Sigmoid colon (tissue), 7 donors: ENCODE measurements at places on chromosomes 4 and X.

DNA sequence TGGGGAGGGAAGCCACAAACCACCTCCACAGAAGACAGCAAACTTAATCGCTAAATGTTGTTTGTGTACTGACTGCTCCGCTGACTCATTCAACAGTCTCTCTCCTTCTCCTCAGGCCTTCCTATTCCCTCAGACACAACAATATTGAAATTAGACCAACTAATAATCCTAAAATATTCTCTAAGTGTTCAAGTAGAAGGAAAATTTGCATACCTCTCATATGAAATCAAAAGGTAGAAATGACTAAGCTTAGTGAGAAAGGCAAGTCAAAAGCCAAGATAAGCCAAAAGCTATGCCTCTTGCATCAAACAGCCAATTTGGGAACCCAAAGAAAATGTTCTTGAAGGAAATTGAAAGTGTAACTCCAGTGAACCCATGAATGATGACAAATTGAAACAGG is 75.7 kb upstream of the ARHGAP24 start:
- DNase-seq = no peak

DNA sequence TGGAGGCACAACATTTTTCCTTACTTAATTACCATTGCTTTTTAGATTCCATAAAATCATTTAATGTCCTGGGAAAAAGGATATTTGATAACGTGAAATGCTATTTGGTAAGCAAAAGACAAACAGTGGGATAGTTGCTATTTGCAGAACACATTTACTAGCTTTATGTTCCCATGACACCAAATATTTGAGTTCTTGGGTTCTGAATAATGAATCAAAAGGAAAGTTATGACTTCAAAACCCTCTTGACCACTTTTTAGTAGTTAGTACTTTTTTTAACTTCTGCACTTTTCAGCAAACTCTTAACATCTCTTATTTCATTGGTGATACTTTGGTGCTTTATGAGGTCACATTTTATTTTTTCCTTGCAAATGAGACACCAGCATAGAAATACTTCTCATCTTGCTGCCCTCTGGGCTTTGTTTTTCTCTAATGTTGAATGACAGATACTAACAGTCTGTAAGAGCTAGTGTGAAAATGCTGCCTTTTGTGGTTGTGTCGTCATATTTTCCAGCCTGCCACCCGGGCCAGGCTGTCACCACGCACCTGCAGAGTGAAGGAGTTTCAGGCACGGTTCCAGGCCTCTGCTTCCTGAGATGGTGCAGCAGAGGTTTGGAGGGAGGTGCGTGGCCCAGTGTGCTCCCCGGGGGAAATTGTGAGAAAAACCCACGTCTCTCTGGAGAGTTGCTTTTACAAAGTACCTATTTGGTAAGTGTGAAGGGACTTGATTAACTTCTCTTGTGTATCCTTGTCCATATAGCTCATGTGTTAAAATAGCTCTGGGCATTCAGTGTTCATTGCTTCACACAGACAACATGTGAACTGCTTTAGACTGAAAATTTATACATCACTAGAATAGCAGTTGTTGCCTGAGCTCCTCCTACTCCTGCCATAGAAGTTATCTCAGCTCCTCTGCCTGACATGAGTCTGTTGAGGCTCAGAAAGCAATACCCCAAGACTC is 34.7 kb downstream of the MSL3 start:
- DNase-seq = no peak

DNA sequence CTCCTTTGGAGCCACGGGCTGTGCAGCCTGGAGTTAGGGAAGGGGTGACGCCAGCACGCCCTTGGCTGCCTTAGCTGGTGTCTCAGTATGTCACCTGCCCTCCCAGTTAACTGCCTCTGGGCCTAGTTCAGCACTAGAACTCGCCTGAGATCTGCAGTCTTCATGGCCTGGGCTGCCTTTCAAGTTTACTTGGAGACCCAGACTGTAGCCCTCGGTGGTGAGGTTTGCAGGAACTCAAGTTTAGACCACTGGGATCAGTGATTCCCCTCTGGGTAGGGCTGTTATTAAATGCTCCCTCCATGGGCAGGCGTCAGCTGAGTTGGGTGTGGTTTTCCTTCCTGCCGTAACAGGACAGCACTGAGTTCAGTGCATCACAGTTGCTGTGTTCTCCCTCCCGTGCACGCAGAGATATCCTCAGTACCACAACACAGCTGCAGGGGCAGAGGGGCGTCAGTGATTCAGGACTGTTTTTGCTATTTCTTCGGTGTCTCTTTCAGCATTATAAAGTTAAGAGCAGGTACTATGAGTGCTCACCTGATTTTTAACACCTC is 30.5 kb downstream of the PLAC8 start:
- DNase-seq = no peak

DNA sequence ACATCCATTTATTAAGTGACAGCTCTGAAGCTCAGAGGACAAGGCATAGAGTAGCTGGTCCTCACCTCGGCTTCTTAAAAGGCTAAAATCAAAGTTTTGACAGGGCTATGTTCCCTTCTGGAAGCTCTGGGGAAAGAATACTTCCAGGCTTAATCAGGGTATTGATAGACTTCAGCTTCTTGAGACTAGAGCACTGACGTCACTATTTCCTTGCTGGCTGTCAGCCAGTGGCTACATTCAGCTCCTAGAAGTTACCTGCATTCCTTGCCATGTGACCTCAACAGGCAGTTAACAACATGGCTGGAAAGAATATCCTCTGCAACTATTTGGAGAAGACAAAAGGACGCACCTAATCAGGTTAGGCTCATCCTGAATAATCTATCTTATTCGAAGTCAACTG is 1144.8 kb downstream of the ADGRL3 start:
- no peak for DNase-seq

DNA sequence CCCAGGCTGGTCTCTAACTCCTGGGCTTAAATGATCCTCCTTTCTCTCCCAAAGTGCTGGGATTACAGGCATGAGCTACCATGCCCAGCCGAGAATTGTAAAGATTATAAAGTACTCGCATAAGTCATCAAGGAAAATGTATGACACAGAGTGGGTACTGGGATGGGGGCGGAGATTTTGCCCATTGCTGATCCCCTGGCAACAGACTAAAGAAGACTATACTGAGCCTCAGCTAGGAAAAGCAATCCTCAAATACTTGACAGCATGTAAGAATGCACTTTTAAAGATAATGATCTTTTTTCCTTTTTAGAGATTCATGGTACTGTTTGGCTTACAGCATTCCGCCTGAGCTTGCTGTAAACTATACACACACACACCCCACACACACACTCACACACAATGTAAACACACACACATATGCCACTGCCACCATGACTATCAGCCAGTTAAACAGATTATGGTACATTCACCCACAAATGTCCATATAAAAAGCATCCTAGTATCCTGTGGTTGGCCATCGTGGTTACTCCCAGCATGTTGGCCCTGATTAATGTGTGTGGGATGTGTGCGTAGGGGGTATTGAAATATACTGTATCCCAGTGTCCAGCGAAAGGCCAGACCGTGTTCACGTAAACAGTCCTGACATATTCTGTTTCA is 113.0 kb downstream of the AMELX start:
- DNase-seq = no peak

DNA sequence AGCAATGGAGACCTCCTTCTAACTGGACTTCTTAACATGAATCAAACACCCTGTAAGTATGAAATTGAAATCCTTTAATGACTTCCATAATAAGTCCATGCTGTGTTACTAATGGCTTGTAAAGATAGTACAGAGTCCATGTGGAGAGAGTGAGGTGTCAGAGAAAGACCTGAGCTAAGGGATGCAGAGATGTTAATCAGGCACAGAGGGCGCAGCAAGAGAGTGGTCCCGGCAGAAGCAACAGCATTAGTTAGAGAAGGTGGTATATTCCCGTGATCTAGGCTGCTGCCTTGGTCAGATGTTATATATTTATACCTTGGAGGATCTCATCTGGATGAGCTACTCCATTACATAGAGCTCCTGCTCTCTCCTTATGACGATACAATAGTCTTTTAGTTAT is 295.3 kb downstream of the LDB2 start:
- DNase-seq = no peak

- no peak for DNase-seq
These were observed 657.0 kb downstream of the DACH2 start for GRCh38 chrX:86805241-86805640.

DNA sequence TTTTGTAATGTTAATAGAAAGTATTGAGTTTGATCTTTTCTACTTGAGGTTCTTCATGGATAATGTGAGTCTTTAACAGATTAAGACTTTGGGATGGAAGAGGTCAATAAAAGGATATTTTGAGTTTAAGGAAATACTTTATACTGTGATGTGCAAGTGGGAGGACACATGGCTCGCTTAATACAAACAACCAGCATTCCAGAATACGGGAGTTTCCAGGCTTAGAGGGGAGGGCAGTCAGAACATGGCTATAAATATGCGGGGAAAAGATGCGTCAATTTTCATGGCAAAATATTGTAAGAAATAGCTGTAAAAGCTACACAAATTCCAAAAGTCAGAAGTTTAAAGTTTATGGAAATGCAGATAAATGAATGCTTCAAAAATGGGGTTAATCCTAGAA is 192.3 kb downstream of the AASDH start:
- no peak for DNase-seq

DNA sequence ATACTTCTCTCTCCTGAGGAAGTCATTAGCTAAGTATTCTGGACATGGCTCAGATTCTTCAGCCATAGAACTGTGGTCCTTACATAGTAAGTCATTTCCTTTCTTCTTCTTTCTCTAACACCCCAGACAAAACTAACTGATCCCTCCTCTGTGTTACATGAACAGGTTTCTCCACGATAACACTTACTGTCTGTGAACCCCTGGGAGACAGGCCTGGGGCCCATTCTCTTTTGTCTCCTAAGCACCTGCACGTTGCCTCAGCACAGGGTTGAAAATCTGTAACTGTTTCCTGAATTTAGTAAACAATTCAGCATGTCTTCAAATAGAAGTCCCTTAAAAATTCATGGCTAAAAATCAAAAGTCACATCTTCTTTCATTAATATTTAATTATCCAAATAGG is 24.7 kb downstream of the APBB2 start:
- DNase-seq = no peak

DNA sequence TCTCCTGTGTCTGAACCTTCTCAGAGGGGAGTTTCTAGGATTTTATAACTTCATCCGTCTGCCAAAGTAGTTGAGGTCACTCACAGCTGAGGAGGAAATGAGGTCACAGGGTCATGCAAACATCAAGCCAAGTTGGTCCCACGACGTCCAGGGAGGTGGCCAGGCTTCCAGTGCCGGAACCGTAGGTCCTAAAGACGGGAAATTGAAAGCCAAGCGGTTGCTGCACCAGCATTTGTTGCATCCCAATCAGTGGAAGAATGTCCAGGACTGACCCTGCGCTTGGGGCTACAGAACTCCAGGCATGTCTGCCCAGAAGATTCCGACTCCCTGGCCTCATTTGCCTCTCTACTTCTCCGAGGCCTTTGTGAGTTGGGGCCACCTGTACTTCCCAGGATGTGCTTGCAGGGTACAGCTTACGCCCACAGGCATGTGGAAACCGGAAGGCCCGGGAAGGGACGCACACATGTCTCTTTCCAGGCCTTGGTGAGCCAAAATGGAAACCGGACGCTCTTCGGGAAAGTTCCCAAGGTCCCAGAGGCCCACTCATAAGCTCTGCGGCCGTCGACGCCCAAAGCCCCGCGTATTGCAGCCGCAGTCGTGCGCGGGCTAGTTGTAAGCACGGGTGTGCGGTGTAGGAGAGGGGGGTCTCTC is 9.3 kb downstream of the PRDM8 start:
- peak; percentile 70 for DNase-seq

DNA sequence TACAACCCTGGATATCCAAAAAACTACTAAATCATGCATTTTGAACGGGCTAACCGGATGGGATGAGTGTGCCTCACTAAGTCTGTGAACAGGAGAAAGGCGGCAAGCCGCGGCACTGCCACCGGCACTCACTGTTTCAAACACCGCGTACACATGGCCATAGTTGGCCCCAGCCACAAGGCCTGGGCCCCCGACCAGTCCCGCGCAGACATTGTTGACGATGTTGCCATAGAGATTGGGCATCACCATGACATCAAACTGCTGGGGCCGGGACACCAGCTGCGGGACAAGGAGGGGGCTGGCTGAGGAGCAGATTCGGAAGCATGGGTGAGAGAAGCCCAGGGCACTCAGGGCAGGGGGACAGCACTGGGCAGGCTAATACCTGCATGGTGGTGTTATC is 5.8 kb downstream of the SRPK3 start:
- DNase-seq = no peak

- no peak for DNase-seq
These were observed 14.4 kb downstream of the MGARP start for GRCh38 chr4:139265654-139266053.

DNA sequence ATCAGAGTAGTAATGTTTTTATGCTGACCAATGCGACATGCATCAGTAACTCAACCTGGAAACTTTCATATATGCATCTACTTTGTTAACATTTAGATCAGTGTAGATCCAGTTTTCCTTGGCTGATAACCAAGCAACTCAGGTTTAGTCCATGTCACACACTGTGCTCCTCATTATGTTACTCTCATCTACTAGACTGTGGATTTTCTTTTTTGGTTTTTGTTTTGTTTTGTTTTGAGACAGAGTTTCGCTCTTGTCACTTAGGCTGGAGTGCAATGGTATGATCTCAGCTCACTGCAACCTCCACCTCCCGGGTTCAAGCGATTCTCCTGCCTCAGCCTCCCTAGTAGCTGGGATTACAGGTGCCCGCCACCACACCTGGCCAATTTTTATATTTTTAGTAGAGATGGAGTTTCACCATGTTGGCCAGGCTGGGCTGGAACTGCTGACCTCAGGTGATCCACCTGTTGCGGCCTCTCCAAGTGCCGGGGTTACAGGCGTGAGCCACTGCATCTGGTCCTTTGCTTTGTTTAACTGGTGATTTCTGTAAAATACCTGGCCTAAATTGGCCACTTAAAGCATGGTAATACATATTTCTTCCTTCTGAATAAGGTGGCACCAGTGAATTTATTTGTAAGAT is 48.6 kb downstream of the SMARCAD1 start:
- DNase-seq = no peak

GRCh38 chr4:107423677-107424405 is 296.2 kb downstream of the PAPSS1 start:
- DNase-seq = no peak

- no peak for DNase-seq
These were observed 18.1 kb downstream of the NELFA start for GRCh38 chr4:1990676-1991075.

DNA sequence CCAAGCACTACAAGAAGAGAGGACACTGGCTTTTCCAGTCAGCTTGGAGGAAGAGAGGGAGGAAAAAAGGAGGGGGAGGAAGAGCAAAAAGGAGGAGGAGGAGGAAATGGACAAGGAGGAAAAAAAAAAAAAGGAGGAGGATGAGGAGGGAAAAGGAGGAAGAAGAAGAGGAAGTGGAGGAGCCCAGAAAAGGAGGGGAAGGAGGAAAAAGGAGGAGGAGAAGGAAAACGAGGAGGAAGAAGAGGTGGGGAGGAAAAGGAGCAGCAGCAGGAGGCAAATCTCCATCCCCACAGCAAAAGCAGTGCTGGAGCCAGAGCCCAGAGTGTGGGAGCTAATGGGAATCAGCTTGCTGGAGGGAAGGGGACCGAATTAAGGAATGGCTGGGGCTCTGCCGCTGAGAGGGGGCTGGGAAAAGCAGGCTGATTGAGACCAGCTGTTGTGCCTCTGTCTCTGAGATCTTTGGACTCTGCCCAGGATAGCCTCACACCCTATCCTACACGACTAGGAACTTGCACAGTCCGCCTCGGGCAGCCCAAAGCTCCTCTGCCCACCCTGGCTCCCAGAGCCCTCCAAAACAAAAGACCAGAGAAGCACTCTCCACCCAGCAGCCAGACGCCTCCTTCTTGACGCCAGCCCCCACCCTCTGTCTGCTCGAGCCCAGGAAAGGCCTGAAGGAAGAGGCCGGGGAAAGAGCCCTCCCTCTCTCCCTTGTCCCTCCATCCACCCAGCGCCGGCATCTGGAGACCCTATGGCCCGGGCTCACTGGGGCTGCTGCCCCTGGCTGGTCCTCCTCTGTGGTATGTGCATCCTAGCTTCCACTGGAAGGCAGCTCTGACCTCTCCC is at the start of gene XPNPEP2:
TSS of gene XPNPEP2 (plus strand) at position 514 of the 843 bp plus-strand sequence. CDS start at position 749, 235 bp downstream.
- DNase-seq = peak; percentile 69
